ENCODE measurements at places on chromosomes 7 and 10. TPM values are rescaled to one million over a fixed set of nuclear protein-coding genes. Genes with fewer than 3 reads are reported as not detected.

- no peak overlapping the region for H3K27ac ChIP-seq
- H3K36me3 ChIP-seq, result no peaks in the 10 kb centered on the region
- H3K4me3 ChIP-seq, result no peak overlapping the region
- DNase-seq, result no peak
- H3K4me1 ChIP-seq, result peaks cover 4% of the 10 kb centered on the region
These were observed 22.2 kb upstream of the FAM171A1 start for GRCh38 chr10:15393139-15393825.

GRCh38 chr7:107959527-107959898 is 43.4 kb downstream of the LAMB1 start:
- H3K27ac ChIP-seq, result no peak overlapping the region
- no peak overlapping the region for H3K4me3 ChIP-seq
- DNase-seq, result no peak

LDB1 gene
- total RNA-seq, result 28.9 TPM

ANXA7 gene
- 161 TPM for total RNA-seq

GRCh38 chr10:35668865-35669650 is 27.0 kb upstream of the FZD8 start:
- no peak overlapping the region for H3K27ac ChIP-seq
- H3K36me3 ChIP-seq, result no peaks in the 10 kb centered on the region
- no peak overlapping the region for H3K4me3 ChIP-seq
- DNase-seq, result no peak
- peaks cover 2% of the 10 kb centered on the region for H3K27me3 ChIP-seq
- H3K4me1 ChIP-seq, result no peaks in the 10 kb centered on the region

XRCC2 gene
- total RNA-seq, result 5.2 TPM

PTPRZ1 gene
- 9.8 TPM for total RNA-seq

GRCh38 chr7:95723583-95724180 is 48.7 kb upstream of the DYNC1I1 start:
- H3K27ac ChIP-seq, result no peak overlapping the region
- no peaks in the 10 kb centered on the region for H3K4me1 ChIP-seq
- no peaks in the 10 kb centered on the region for H3K36me3 ChIP-seq
- H3K4me3 ChIP-seq, result no peak overlapping the region
- DNase-seq, result peak; percentile 67
- H3K27me3 ChIP-seq, result peaks cover 86% of the 10 kb centered on the region

DNA sequence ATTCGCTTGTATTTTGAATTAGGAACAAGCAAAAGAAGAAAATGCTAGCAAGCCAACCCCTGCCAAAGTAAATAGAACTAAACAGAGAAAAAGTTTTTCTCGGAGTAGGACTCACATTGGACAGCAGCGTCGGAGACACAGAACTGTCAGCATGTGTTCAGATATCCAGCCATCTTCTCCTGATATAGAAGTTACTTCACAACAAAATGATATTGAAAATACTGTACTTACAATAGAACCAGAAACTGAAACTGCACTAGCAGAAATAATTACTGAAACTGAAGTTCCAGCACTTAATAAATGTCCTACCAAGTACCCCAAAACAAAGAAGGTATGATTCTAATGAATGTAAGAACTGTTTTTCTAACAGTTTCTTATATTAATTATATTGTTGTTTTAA is 87.9 kb downstream of the KMT2E start:
- no peak for DNase-seq
- H3K27me3 ChIP-seq, result no peaks in the 10 kb centered on the region
- no peak overlapping the region for H3K4me3 ChIP-seq
- H3K4me1 ChIP-seq, result peaks cover 7% of the 10 kb centered on the region
- H3K27ac ChIP-seq, result no peak overlapping the region
- H3K36me3 ChIP-seq, result peaks cover 86% of the 10 kb centered on the region

SYT15B gene
- total RNA-seq, result 0.07 TPM

GRCh38 chr10:124240839-124241291 is 147.5 kb upstream of the CHST15 start:
- no peak for DNase-seq
- H3K27ac ChIP-seq, result no peak overlapping the region
- H3K36me3 ChIP-seq, result no peaks in the 10 kb centered on the region

GRCh38 chr7:104142147-104142546 is 65.7 kb downstream of the ORC5 start:
- no peaks in the 10 kb centered on the region for H3K4me1 ChIP-seq
- H3K27ac ChIP-seq, result no peak overlapping the region
- no peaks in the 10 kb centered on the region for H3K27me3 ChIP-seq
- H3K36me3 ChIP-seq, result peaks cover 13% of the 10 kb centered on the region

DNA sequence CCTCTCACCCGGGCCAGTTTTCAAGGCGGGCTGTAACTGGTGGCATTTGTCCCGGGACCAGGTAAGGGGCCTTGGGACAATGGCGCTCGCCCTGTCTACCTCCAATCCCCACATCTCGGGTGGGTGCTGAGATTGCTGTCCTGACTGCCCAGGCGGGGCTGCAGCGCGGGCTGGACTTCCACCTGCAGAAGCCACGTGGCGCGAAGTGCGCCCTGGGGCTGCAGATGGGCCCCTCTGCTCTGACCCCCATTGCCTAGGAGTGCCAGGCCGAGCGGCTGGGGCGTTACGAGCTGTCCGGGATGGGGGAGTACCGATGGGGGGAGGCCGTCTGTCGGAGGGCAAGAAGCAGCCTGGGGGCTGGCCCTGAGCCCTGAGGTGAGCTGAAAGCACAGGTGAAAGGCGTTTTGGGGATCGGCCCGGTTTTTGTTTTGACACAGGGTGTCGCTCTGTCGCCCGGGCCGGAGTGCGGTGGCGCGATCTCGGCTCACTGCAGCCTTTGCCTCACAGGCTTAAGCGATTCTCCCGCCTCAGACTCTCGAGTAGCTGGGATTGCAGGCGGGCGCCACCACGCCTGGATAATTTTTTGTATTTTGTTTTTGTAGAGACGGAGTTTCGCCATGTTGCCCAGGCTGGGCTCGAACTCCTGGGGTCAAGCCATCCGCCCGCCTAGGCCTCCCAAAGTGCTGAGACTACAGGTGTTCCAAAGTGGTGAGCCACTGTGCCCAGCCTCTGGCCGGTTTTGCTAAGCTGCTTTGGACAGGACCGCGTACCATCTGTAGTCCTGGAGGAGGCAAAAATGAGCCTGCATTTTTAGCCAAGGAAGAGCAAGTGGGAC is at the start of gene SFXN2:
Gene SFXN2 (plus strand): TSS at position 16 of the 835 bp plus-strand sequence. CDS start 12,001 bp downstream, outside the sequence.
- peak within 1 kb of the TSS; percentile 92 for H3K27ac ChIP-seq
- DNase-seq, result no peak
- peaks cover 30% of the 10 kb centered on the region for H3K4me1 ChIP-seq
- peaks cover 19% of the 10 kb centered on the region for H3K36me3 ChIP-seq
- H3K27me3 ChIP-seq, result no peaks in the 10 kb centered on the region

FAM221A gene
- 0.44 TPM for total RNA-seq

DNA sequence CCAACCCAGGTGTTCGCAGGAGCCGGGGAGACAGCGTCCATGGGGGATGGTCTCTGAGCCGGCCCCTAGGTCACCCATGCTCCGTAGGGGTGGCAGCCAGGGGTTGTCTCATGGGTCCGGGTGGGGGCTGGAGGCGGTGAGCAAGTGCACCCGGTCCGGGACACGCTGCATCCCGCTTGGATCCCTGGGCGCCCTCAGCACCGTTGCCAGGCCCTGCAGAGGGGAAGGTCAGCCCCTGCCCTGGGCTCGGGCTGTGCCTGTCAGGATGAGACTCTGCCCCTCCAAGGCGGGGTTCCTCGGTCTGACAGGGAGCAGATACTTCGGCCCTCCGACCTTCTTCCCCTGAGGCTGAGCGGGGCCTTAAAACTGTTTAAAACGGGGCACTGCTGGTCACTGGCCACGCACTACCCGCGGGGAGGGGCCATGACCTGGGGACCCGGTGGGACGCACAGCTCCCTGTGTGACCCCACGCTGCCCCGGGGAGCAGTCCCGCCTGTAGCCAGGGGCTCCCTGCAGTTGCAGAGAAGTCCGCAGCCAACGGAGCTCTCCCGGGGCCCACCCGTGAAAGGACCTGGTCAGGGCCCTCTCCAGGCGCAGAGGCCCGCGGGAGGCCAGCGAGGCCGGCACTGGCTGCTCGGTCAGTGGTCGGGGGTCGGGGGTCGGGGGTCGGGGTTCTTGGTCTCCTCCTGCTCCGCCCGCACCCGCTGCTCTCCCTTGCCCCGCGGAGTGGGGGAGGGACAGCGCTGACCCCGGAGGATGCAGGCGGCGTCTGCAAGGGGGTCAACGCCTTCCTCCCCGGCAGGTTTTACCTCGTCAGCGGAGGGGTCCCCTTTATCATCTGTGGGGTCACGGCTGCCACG is 33.4 kb upstream of the KNDC1 start:
- H3K27me3 ChIP-seq, result no peaks in the 10 kb centered on the region
- H3K36me3 ChIP-seq, result no peaks in the 10 kb centered on the region
- no peak overlapping the region for H3K27ac ChIP-seq

DNA sequence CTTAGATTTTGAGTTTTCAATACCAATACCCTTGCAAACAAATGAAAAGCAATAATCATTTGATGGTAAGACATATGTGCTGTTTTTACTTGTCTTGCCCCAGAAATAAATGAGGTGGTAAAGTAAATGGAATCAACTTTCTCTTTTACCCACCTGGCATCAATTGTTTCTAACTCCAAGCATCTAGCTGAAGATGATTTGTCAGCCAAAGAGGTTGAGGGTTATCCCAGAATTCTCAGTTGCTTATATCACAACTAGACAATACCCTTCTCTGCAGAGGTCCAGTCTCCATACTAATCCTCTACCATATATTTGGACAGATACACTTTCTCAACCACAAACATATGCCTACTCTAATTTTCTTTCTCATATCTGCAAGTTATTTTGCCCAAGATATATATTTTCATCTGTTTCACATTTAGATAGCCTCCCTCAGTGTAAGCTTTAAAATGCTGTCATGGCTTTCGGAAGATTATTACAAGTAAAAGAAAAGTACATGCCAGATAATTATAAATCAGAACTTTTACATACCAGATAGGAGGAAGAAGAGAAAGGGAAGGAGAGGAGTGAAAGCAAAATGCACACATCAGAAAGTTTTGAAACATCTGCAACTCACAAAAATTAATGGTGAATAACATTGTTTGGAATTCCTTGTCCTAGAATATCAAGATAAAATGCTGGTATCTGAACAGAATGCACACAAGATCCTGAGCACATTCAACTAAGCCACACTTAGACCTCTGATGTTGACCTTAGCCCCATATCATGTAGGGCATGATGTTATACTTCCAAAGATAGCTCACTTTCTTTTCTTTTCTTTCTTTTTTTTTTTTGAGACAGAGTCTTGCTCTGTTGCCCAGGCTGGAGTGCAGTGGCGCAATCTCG is 146.6 kb downstream of the REEP3 start:
- DNase-seq, result no peak
- no peak overlapping the region for H3K27ac ChIP-seq
- H3K36me3 ChIP-seq, result no peaks in the 10 kb centered on the region
